ENCODE measurements at places on chromosomes 13 and 19.

- DNase-seq: no peak
Observed at GRCh38 chr19:16208847-16209665, 11.3 kb downstream of the AP1M1 start.

GRCh38 chr13:20989656-20990321 lies 71.6 kb downstream of the LATS2 start:
- no peak for DNase-seq

- DNase-seq: no peak
Observed at GRCh38 chr13:97119943-97120342, 102.2 kb upstream of the MBNL2 start.

- no peak for DNase-seq
Observed at GRCh38 chr19:41297628-41298347, 12.2 kb upstream of the CCDC97 start.

DNA sequence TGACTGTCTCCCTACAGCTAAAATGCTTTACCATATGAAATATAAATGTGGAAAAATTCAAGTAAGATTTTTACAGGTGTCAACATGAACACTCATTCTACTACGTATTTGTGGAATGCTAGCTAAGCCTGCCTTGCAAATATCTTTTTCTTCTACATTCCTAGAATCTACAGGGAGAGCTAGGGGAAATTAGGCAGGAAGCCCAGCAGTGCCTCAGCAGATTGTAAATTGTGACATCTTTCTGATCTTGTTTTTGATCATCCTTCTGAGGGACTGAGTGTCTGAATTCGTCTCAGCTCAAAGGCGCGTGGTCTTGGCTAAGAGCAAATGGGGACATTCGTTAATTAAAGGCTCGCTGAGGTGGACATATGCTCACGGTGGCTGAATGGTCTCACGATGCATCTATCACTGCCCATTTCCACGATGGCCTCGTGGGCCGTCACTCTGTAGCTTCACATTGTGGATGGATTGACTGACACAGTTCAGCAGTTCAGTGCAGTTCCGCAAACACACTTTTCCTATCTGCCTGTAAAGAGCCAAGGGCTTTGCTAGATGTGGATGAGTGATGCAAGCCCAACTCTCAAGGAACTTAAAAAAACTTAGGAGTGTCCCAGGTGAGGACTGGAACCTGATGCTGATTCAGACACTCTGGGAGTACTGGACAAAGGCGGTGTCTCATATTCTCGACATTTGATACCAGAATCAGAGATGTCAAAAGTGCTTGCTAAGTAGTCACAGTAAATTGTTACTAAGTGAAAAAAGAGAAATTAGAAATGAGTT lies 562.5 kb downstream of the EFNB2 start:
- DNase-seq: peak; percentile 44

DNA sequence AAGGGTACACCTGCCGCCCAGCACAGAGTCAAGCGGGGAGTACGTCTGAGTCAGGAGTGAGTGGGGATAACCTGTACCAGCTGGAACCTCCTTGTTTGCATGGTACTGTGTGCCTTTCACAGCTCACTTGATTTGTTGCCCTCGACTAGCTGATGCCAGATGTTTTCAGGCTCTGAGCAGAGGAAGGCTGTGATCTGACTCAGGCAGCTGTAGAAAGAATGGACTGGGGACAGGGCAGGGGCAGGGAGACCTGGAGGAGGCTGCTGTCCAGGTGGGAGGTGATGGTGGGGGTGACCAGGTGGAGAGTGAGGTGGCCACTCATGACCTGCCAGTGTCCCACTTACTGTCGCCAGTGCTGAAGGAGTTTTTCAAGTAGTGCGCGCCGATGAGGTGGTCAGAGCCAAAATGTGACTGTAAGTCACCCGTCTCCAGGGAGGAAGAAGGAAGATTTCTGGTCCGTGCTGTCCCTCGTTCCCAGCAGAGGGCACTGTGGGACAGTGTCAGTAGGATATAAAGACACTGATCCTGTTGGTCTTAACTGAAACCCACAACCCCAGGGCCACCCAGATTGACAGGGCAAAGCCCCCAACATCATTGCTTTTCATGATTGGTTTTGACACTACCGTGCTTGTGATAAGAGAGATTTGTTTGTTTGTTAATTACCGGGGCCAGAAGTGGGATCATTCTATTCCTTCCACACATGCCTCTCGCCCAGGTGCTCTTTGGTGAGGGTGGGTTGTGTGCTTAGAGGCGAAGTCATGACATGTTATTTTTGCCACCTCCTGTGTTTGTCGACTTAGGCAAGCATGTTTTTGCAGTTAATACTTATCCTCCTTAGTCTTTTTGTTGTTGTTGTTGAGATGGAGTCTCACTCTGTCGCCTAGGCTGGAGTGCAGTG lies 128.4 kb downstream of the DPF1 start:
- DNase-seq: no peak

DNA sequence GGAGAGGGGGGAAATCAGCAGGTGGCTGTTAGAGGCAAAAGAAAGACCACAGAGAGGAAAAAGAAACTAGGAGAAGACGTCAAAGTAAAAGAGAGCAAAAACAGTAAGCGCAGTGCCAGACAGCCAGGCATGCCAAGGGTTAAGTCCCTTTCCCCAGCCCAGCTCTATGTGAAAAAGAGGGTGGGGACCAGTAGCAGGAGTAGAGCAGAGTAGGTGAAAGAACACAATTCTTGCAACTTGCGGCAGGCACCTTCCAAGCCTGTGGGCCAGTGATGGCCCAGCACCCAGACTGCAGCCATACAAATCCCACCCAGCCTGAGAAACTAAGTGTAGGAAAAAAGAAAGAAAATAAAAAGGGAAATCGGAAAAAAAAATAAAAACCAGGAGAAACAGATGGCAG lies 64.2 kb upstream of the ZNF85 start:
- no peak for DNase-seq

DNA sequence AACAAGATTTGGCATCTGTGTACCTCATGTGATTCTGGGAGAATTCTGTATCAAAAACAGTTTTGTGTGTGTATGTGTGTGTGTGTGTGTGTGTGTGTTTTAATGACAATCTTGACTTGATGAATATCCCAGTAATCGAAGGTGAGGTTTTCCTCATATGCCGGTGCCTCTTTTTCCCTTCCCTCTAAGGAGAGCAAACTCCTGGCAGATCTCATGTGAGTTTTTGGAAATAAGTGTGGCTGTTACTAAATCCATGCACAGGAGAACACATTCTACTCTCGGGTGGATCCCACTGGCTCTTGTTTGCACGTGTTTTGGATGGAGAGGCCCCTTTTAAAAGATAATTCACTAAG lies 29.0 kb upstream of the CEBPG start:
- no peak for DNase-seq

GRCh38 chr13:96817336-96817941 lies 176.8 kb downstream of the OXGR1 start:
- peak; percentile 85 for DNase-seq

DNA sequence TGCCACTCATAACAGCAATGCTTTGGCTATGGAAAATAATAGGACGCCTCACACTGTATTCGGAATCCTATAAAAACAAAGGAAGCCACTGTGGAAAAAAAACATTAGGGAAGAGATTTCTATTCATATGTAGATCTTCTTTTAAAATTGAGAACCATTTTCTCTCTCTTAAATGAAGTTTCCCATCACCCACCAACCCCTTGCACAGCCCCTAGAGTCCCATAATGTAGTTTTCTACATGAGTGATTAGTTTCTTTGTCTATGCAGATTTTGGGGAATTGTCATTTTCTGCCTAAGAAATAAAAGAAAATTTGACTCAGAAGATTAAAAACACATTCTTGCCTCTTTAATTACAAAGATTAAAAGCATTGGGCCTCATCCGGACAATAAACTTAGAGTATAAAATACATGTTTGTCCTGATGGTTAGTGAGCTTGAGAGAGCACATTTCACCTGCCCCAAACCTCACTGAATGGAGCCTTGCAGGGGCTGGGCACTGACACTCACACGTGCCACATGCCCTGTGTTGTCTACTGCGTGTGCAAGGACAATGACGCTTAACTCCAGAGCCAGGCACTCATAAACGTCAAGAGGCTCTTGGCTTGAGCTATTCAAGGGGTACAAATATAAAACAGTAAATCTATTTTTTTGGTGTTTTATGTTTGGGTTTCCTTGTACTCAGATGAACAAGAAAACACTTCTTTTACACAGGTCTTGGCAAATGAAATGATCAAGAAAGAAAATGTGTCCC lies 40.0 kb upstream of the KL start:
- DNase-seq: no peak
